Stimulated activated CD8-positive, alpha-beta memory T cell treated with anti-CD3 and anti-CD28 coated beads, Interleukin-15, amount 100 ng/mL, for 48 hours (primary cell): ENCODE measurements at places on chromosomes 3 and 15.

GRCh38 chr3:4503050-4503449 is 9.9 kb downstream of the ITPR1 start:
- DNase-seq = no peak

DNA sequence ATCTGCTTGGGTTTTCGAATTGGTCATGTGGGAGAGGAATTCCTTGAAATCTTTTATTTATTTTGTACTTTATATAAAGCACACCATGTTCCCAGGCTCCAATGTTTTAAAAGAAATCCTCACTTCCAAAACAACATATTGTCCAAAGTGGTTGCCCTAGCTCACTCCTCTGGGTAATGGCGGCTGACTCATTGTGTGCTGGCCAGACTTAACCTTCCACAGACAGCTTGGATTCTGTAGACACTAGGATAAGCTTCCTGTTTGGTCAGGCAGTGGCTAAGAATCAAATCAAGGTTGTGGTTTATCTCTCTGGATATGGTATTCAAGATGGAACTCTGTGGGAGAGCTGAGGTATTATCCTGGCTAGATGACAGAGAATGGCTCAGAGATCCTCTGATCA is 55.8 kb upstream of the FAM98B start:
- no peak for DNase-seq

DNA sequence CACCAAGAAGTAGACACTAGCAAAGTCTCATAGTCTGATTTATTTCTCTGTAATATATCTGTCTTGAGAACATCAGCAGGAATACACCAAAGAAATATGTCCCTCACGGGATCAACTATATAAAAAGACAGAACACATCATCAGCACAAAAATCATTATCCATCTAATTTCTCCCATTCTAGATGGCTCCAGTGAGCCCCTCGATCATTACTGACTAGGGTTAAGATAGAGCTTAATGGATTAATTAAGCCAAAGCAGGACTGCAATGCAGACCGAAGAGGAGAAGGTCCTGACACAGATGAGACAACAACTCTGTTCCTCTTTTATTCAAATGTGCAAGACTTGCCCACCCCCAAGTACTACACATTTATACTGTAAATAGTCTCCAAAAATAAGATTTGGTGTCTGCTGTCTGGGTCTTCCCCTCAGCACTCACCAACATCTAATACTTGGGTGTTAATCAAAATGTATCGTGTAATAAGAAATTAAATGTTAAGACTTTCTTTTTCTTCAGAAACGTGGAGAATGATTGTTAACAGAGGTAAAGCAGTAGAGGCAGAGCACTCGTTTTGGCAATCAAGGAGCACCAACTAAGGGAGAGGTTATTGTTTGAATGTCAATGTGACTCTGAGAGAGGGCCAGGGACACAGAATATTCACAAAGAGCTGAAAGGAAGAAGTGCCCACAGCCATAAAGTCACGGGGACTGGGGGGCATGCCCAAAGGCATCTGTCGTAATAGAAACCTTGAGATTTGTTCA is 133.6 kb downstream of the TIGIT start:
- DNase-seq = no peak

GRCh38 chr3:2423143-2423542 is 324.5 kb downstream of the CNTN4 start:
- DNase-seq = no peak

DNA sequence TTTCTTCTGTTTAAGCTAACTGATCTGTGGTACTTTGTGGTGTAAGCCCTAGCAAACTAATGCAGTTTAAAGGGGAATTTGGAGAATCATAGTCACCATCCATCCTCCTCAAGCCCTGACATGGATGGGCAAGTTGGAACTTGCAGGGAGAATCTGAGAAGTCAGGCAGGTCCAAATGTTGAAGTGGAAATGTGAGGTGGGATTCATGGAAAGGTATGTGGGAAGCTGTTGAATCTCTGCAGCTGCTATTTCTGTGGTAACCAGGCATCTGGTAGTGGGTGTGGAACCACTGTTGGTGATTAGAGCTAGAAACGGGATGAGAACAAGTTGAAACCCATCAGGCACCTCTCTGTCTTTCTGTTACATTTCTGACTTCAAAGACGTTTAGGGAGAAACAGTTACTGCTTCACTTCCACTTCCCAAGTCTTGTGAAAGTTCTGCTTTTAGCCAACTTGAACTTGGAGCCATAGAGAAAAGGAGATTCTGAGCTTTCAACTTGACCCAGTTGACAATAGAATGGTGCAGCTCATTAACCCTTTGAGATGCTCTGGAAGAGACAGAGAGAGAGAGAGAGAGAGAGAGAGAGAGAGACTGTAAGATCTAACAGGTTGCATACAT is 38.1 kb upstream of the NMNAT3 start:
- no peak for DNase-seq

GRCh38 chr15:45794712-45795439 is 160.0 kb downstream of the SQOR start:
- DNase-seq = no peak

GRCh38 chr3:151875759-151876158 is 2.3 kb downstream of the SUCNR1 start:
- no peak for DNase-seq

DNA sequence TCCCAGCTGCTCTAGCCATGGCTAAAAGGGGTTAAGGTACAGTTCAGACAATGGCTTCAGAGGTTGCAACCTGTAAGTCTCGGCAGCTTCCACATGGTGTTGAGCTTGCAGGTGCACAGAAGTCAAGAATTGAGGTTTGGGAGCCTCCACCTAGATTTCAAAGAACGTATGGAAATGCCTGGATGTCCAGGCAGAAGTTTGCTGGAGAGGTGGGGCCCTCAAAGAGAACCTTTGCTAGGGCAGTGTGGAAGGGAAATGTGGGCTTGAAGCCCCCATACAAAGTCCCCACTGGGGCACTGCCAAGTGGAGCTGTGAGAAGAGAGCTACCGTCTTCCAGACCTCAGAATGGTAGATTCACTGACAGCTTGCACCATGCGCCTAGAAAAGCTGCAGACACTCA is 73.7 kb downstream of the STT3B start:
- no peak for DNase-seq

GRCh38 chr3:45981346-45982074 is 14.1 kb downstream of the FYCO1 start:
- no peak for DNase-seq

DNA sequence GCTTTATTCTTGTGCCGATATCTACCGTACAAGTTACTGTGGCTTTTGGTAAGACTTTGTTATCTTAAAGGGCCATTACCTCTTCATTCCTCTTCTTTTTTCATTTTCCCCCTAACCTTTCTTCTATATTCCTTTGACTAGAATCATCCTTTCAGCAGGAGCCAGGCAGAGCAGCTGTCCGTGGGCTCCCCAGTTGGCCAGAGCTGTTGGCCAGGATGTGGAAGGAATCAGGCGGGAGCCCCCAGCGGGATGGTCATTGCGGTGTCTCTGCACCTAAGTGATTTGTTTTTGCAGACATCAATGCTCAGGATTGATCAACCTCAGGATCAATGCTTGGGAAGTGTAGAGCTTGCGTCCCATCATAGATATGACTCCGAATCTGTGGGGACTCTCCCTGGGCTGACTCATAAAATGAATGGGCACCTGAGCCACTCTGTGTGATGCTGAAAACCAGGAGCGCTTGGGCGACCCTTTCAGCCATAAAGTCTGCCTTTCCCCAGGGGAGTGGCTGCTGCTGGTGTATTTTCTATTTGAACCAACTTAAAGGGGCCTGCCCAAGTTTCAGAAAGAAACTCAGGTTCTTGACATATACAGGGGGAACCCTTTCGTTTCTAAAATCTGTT is 21.7 kb downstream of the APBA2 start:
- no peak for DNase-seq
